Activated CD4-positive, CD25-positive, alpha-beta regulatory T cell (primary cell): ENCODE measurements at places on chromosomes 11 and 22.

DNA sequence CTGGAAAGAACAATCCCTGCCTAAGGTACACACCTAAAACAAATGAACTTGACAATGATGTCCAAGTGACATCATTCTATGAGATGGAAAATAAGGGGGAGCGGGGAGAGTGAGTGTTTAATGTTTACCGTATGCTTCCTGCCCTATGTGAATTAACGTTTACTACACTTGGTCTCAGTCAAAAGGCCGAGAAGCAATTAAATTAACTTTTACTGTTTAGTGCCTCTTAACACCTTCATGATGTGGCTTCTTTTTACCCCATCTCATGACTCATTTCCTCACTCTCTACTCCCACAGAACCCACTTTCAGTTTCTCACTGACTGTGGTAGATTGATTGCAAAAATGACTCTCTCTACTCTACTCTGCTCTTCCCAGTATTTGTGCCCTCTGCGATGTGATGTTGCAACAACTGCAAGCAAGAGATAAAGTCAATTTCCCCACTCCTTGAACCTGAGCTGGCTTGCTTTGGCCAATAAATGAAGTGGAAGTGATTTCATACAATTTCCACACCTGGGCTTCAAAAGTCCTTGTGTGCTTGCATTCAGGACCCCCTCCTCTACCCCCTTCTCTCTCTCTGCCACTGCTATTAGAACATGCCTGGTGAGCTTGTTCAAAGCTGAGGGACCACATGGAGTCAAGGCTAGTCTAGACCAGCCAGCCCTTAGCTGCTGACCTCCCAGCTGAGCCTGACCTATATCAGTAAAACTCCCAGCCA, 11.6 kb upstream of the ALKBH3 start:
- no peak for DNase-seq

DNA sequence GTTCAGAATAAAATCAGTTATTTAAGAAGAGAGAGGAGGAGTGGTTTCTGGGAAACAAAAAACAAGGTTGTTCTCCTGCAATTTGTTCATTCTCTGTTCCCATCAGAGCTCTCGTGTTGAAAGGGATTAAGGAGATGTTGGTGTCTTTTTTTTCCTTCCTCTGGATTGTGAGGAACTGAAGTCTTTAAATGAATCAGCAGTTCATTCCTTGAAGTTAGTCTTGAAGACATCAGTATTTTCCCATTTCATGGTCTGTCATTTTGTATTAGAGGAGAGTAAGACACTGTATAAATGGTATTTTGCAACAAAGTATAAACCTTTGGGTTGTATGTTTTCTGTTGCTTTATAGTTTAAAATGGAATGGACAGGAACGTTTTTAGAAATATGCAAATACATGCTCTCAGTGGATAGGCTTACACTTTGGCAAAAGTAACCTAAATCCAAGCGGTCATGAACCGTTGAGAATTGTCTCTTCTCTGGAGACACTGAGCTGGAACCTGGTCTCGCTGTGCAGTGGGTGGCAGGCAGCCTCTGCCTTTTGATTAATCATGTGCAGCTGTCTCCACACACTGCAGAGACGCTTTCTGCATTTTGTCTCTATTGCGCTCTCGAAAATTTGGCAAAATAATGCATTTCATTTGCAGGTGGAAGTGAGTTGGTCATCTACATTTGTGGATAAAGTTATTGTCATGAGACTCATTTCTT, 33.0 kb downstream of the SAMM50 start:
- no peak for DNase-seq

- DNase-seq: no peak
Measured at GRCh38 chr11:31797190-31798056, 13.7 kb downstream of the PAX6 start.

DNA sequence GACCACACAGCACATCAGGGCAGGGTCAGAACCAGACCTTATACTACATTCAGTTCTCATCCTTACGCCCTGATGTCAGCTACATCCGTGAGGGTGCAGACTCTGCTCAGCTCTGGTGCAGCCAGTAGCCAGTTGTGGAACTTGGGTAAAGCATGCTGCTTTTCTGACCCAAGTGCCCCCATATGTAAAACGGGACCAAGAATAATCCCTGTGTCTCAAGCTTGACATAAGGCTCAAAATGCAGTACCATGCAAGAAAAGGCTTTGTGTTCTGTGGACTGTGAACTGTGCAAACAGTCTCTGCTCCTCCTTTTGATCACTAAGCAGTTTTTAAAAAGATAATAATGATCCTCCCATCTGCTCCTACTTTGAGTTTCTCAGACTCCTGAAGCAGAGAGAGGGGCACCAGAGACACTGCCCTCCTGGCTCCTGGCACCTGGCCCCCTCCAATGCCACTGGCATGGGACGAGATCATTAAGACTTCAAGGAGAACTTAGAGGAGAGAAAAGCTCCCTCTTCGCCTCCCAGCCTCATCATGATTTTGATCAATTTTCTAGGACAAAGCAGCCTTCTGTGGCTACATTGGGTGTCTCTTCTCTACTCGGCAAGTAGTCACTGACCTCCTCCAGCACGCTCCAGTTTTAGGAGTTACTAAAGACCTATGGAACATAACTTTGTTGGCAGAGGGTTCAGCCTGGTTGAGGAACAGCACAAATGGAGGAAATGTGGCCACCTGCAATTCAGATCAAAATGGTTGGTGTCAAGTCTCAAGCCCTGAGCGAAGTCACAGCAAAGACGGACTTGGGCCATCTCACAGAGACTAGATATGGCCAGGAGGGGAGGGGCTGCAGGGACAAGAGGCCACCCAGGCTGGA, 23.9 kb downstream of the IL10RA start:
- no peak for DNase-seq

DNA sequence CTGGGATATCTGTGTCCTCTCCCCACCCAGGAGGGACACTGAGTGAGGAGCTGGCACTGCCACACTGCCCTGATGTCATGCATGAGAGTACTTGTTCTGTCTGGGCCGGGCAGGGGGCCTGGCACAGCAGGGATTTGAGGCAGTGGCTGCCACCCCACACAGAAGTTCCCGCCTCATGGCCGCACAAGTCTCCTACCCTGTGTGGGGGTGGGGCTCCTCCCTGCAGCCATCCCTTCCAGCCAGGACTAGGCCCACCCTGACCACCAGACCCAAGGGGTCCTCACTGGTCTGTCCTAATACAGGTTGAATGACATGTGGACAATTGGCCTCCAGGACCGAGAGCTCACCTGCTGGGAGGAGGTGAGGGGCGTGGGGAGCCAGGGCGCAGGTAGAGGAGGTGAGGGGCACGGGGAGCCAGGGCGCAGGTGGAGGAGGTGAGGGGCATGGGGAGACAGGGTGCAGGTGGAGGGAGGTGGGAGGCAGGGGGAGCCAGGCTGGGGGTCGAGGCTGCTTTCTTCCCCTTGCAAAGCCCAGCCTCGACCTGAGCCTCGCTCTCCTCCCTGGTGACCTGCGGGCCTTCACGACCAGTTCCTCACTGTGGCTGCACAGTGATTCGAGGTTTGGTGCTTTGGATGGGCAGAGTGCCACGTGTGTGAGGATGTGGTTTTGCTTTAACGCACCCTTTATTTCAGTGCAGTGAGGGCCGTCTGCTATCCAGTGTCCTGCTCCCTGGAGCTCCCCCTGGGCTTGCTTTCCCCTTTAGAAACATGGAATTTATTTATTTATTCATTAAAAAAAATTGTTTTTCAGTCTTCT, 7.4 kb downstream of the LZTR1 start:
- no peak for DNase-seq

DNA sequence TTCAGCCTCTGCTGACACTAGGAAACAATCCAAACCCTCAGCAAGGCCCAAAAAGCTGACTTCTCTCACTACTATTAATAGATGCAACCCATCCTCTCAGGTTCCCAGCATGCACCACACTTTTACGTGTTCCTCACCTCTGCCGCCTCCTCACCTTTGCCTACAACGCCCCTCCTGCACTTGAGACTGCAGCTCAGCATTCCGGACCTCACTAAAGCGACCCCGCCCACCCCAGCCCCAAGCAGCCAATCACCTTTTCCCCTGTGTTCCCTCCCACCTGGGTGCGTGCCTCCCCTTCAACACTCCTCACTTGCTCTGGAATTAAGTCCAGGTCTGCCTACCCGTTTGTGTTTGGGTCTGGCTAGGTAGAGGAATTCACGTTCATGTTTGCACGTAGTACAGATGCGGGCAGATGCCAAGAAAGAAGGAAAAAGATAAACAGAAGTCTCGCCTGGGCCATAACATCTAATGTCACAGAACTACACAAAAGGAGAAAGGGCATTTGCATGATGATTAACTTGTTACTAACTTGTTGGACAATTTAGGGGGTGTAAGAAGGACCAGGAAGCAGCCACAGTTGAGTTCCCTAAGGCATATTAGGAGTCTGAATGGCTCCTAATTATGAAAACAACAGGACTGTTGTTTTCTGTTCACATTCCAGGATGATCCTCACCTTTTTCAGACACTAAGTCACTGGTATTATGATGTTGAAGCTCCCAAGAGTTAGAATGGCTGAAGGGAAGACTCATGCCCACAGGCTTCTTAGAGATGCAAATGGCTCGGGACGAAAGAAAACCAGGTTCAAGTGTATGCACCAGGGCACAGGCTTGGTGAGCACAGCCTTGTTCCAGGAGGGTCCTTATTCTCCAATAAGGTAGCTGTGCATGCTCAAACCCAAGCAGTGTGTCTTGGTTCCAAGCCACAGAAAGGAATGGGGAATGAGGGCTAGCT, 102.2 kb downstream of the MICAL3 start:
- no peak for DNase-seq

GRCh38 chr11:61414547-61414946, 15.2 kb downstream of the CPSF7 start:
- no peak for DNase-seq

DNA sequence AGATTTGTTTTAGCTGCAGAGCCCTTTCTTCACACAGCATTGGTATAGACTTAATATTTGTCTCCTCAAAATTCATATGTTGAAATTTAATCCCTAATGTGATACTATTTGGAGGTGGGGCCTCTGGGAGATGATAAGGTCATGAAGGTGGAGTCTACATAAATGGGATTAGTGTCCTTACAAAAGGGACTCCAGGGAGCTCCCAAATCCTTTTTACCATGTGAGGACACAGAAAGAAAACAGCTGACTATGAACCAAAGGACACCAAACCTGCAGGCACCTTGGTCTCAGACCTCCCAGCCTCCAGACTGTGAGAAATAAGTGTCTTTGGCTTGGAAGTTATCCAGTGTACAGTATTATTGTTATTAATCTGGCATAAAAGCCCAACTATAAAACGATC, 10.2 kb downstream of the SLC35F2 start:
- DNase-seq: no peak

GRCh38 chr11:39374963-39375698, 2084.3 kb downstream of the LRRC4C start:
- DNase-seq: no peak

- no peak for DNase-seq
Measured at GRCh38 chr11:72735495-72736027, 16.6 kb downstream of the ARAP1 start.

- DNase-seq: no peak
Measured at GRCh38 chr22:44878483-44879300, 126.3 kb downstream of the ARHGAP8 start.

DNA sequence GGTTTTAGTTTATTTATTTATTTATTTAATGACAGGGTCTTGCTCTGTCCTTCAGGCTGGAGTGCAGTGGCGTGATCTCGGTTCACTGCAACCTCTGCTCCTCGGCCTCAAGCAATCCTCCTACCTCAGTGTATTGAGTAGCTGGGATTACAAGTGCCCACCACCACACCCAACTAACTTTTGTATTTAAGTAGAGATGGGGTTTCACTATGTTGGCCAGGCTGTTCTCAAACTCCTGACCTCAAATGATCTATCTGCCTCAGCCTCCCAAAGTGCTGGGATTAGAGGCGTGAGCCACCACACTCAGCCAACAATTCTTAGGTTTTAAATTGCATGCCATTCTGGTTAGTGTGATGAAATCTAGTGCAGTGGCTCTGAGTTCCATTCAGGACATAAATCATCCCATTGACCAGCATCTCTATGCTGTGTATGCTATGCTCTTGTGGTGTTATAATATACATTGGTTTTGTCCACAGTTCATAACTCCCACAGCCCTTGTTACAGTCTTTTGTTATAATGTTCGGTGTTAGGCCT, 28.5 kb downstream of the ZNF280B start:
- DNase-seq: no peak

DNA sequence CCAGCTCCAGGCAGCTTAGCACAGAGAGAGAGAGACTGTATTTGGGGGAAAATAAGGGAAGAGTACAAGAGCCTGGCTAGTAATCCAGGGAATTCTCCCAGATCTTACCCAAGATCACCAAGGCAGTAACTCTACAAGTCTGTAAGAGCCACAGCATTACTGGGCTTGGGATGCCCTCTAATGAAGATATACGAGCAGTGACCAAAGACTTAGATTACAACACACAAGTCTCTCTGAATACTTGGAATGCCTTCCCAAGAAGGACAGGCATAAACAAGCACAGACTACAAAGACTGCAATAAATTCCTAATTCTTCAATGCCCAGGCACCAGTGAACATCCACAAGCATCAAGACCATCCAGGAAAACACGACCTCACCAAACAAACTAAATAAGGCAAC, 17.7 kb downstream of the DNAJC24 start:
- DNase-seq: no peak

DNA sequence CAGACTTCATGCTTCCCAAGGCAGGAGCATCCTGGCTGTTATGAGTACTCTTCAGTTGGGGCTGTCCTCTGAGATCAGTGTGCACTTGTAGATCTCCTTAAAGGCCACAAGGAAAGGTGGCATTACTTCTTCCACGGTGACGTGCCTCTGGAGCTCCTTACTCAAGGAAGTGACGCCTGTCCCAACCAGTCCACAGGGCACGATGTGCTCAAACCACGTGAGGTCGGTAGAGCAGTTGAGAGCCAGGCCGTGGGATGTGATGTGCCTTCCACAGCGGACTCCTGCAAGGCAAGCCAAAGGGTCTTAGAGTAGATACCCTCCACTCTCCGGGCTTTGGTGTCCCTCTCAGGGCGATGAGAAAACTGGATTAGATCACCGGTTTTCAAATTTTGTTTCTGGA, 1.4 kb downstream of the LIPT2 start:
- DNase-seq: no peak

GRCh38 chr22:37244114-37244921, at the start of gene RAC2:
TSS of gene RAC2 (minus strand) at chr22:37244269. CDS start at chr22:37244148, 121 bp downstream.
- peak; percentile 84 for DNase-seq

DNA sequence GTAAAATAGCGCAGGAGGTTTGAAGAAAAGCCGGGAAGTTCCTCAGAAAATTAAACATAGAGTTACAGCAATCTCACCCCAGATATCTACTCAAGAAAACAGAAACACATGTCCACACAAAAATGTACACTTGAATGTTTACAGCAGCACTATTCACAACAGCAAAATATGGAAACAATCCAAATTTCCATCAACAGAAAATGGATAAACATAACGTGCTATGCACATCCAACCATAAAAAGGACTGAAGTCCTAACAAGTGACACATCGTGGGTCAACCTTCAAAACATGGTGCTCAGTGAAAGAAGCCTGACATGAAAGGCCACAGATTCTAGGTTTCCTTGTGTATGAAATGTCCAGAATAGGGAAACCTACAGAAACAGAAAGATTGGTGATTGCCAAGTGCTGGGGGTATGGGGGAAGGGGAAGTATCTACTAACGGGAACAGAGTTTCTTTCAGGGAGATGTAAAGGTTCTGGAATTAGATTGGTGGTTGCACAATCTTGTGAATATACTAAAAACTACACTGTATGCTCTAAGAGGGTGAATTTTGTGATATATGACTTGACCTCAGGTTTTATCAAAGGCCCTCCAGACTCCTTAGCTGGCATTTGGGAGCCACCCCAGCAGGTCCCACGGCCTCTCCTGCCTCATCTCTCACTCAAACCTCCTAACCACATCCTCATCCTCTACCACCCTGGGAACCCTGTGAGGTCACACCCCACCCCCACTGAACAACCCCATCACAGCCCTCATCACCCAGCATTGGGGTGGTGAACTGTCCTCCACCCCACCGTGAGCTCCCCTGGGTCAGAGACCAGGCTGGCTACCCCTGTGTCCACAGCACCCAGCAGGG, 69.2 kb upstream of the PRR5 start:
- DNase-seq: no peak
